ENCODE measurements at places on chromosomes 6 and 20.

- DNase-seq, result no peak
These were observed 229.3 kb downstream of the GRM1 start for GRCh38 chr6:146258206-146258605.

DNA sequence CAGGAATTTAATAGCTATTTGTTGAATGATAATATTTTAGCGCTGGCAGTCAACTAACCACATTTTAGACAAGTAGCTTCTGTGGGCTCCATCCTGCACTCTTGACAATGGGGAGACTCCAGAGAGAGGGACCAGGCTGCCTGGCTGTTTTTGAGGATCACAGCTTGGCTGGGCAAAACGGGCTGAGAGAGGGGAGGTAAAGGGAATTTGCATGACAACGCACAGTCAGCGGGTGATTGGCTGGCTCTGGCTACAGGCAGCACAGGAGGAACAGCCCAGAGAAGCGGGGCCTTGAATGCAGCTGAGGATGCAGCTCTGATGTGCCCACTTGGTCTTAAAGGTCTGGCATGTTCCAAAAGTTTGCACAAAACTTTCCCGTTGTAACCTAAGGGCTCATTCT is 41.2 kb downstream of the LRFN2 start:
- DNase-seq, result no peak

GRCh38 chr20:38715646-38716045 is 8.6 kb upstream of the SLC32A1 start:
- DNase-seq, result no peak

DNA sequence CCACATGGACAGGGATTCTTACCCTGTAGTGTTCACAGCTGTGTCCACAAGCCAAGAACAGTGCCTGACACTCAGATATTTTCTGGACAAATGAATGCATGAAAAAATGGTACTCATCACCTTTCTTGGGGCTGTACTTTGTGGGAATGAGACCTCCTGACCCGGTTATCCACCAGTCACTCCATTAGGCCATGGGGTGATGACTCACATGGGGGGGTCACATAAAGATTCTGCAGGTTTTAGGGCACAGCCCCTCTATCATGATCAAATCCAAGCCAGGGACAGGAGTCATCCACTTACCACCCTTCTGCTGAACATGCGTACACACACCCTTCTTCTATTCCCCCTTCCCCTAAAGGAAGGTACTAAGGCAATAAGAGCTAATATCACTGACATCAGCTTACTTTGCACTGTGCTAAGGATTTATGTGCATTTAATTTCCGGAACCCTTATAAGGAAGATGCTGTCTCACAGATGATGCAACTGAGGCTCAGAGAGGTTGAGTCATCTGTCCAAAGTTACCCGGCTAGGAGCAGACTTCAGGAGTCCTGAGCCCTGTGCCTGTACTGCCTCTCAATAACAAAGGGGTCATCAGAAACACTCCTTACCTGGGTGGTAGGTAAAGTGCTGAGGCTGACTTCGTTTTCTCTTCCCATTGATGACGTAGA is 107.8 kb downstream of the NFATC2 start:
- no peak for DNase-seq

DNA sequence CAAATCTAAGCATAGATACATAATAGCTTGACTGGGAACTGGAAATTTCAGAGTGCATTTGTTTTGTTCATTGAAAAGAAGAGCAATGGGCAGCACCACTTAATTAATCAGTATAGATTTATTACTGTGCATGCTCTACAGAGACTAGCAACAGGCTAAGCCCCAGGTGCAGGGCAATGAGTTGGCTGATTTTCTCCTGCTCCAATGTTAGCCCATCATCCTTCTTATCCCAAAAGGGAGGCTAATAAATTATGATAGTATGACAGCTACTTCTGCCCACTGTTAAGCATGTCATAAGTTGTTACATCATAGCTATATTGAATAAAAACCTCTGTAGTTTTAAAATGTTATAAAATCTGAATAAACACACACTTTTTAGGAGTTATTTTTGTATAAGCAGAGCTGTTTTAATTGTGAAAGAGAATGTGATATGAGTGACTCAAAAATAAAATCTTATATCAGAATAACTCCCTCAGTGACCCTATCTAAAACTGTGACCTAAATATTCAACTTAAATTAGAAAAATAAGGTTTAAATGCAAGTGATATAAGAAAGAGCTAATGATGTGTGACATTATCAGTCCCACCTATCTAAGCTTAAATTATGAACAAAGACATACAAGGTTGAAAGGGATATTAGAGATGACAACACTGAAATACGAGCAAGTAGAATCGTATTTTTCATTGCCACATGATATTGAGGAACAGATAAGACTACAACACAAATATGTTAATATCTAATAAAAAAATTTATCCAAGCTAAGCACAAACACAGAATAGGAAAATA is 967.3 kb upstream of the ADGRB3 start:
- no peak for DNase-seq
